Activated T-cell treated with anti-CD3 and anti-CD28 coated beads for 4 hours (primary cell): ENCODE measurements at places on chromosomes 5 and 9.

- no peak for DNase-seq
Measured at GRCh38 chr5:62256161-62257019, 49.6 kb upstream of the KIF2A start.

DNA sequence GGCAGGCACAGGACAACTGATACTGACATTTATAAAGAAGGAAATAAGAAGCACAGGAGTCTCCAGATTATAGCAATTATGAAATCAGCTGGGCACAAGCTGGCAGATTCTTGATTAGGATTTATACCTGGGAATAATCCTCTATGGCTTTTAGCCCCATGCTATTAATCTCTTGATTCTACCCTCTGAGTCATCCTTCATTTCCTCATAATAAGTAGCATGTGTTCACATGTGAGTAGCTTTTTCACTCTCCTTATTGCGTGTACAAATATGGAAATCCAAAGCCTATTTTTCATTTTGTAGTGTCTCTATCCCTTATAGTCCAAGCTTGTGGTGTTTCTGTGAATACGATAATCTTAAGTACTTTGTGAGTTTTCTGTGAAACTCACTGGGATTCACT lies 185.0 kb upstream of the PRLR start:
- no peak for DNase-seq

DNA sequence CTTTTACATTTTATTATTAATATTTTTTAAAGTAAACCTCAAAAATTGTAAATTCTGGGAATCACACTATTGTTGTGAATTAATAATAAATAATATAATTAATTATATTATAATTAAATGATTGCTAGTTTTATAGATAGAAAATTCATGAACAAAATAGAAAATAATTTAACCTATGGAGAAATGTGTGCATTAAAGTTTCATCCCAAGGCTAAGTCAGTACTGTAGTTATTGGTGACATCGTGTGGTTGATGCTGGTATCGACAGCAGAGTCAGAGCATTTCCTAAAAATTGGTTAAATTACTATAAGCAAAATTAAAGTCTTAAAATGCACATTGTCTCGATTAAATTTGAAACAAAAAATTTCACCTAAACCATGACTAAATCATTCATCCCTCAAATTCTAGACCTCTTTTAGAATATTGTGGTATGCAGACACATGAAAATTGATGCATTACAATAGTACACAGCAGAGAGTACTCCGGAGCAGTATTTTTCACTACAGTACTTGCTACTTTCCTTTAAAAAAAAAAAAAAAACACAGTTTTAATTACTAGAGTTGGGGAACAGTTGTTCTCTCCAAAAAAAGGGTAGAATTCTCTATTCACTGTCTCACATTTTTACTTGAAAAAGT lies 73.9 kb downstream of the RORB start:
- DNase-seq, result no peak

DNA sequence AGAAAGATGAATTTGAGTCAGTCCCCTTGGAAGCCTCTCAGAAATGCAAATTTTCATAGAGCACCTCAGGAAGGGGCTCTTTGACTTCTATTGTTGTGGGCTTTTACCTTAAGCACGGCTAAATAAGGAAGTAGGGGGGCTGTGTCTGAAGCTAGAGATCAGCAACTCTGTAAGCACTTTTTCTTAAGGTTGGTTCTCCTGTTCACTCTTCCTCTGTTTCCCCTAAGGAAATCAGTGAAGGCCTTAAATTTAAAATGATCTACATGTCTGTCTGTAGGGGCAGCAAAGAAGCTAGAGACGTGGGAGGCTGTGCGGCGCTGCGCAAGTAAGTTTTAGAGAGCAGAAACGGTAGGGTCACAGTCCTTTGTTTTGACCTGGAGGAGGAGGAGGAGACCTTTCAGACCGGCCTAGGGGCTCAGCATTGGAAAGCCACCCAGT lies 1.2 kb upstream of the CDC14B start:
- DNase-seq, result no peak

DNA sequence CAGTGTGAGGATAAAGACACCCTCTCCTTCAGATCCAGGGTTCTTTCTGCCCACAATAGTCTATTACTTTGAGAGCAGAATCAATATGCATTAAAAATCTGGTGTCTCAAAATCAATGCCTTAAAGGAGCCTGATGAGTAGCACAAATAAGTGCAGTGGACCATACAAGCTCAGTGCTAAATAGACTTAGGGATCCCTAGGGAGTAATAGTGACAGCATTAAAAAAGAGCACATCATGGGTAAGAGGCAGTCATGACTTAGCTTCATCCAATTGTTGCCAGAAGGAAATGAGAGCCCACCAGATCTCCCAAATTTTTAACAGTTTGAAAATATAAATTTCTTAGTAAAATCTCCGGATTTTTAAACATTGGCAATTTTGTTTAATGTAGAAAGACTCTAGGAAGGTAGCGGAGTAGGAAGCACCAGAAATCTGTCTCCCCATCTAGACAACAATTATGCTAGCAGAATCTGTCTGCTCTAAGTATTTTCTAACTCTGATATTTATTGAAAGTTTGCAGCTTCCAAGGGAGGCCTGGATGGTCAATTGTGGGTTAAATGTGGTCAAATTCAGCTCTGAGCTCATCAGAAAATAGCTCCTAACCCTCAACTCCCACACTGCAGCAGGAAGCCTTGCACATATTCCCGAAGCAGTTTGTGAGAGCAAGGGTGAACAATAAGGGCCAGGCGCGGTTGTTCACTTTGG lies 443.9 kb downstream of the TLE1 start:
- no peak for DNase-seq

DNA sequence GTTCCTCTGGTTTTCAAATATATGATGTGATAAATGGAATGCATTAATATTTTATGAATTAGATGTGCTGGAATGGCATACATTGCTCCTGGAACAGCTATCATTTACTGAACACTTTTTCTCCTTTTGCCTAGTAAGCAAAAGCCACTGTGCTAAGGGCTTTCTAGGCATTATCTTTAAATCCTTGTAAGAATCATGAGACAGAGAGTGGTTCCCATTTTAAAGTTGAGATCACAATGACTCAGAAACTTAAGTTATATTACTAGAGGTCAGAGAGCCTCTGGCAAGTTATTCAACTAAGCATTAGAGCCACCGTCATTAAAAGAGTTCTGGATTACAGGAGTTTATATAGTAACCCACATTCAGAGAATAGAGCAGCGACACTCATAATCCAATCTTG lies 26.7 kb upstream of the FSD1L start:
- no peak for DNase-seq

GRCh38 chr9:18504707-18505106 lies 30.8 kb downstream of the ADAMTSL1 start:
- DNase-seq, result no peak

DNA sequence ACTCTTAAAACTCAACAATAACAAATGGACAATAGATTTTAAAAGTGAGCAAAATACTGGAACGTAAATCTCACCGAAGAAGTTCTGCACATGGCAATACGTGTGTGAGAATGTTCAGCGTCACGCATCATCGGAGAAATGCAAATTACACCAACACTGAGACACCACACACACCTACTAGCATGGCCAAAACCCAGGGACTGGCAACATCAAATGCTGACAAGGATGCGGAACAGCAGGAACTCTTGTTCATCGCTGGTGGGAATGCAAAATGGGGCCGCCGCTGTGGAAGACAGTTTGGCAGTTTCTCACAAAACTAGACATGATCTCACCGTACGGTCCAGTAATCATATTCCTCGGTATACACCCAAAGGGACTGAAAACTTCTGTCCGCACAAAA lies 21.6 kb upstream of the CLPTM1L start:
- no peak for DNase-seq

- DNase-seq, result no peak
Measured at GRCh38 chr9:111582888-111583287, 16.6 kb downstream of the PTGR1 start.

- DNase-seq, result peak; percentile 8
Measured at GRCh38 chr5:41925555-41925951, 472 bp downstream of the FBXO4 start.

DNA sequence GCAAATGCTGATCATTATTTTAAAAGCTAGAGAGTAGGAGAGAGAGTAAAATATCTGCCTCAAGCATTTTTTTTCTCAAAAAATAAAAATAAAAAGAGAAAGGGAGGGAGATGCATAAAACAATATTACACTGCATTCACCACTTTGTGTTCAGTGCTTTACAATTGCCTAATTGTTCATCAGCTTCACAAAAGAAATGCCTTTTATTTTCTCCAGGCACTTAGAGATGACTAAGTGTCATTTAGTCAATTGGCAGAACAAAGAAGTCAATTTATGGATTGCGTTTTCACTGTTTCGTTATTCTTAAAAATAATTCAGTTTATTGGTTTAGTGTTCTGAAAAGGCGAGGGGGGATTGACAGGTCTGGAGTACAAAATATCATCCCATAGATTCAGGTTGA lies 232.5 kb upstream of the CCNH start:
- DNase-seq, result no peak

- DNase-seq, result no peak
Measured at GRCh38 chr5:33188089-33188488, 252.7 kb upstream of the TARS1 start.

DNA sequence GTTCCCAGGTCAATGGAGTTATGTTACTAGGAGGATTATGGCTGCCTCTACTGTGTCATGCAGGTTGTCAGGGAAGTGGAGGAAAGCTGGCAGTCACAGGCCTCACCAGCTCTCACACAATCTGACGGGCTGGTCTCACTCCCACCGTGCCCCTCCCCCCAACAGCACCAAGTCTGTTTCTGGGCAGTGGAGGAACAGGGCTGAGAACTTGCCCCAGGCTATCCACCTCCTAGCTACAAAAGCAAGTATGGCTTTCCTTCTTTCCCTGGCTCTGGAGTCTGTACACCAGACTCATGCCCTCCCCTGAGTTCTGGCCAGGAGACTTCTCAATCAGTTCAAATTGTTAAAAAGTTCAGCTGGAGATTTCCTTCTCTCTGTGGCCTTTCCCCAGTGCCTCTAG lies 25.7 kb upstream of the RIOK2 start:
- DNase-seq, result no peak

DNA sequence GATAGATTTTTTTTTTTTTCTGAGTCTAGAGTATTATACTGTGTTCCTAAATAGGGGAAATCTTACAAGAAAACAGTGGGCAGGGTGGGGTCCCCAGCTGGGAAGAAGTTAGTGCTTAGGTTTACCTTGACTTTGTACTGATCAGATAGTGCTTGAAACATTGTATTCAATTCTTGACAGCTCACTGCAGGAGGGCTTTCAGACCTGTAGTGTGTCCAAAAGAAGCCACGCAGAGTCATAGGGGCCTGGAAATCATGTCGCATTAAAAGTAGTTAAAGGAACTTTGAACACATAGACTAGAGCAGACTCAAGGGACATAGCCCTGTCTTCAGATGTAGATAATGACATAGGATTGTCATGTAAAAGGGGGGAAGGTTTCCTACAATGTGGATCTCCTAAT lies 215.4 kb upstream of the NR4A3 start:
- no peak for DNase-seq

DNA sequence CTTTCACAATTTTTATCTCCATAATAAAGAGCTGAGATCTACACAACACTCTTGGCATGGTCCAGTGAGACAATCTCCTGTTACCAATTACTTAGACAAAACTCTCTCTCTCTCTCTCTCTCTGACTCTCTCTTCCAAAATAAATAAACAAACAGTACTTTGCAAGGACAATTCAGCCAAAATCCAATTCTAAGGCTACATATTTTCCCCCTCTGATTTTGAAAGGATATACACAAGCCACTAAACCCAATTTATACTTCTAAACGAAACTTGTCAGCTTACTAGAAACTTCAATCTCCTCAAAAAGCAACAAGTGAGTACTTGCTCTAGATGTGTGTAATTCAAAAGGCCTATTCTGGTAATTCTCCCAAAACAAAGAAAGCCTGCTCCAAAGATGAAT lies 26.3 kb upstream of the TNPO1 start:
- DNase-seq, result no peak

DNA sequence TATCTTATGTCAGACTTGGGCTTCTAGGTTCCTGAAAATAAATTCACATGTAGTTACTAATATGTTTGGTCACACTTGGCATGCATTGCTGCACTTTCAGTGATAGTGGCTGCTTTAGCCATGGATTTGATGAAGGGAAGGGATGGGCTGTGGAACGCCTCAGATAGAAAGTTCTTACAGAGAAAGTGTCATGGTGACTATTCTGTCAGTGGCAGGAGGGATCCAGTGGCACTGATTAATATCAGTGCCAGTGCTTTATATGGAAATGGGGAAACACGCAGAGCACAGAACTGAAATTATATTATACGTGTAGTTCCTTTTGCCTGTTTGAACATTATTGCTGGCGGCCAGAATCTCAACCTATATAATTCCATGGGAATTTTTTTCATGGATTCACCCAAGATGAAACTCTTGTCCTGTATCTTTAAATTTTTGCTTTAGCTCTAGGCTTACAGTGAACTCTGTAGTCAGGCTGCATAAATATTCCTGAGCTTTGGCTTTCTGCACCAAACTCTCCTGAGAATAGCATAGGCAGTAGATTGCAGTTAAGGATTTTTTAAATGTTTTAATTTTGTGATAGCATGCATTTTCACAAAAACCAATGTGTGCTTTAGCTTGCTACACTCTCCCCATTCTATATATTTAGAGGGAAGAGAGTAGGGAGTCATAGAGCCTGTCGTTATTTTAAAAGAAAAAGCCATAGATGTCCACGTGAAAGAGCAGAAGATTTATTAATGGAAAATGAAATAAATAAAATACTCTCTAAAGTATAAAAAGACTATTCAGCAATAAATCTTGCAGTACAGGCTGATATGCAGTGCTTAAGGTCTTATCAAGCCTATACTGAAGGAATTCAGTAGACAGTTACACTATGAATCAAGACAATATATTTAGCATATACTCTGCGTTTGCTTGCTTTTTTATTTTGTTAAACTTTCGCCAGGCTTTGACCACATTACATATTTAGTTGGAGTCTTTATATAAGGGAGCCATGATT lies 98.7 kb downstream of the EDIL3 start:
- no peak for DNase-seq

GRCh38 chr9:103898550-103898949 lies 195.6 kb upstream of the SMC2 start:
- DNase-seq, result no peak

DNA sequence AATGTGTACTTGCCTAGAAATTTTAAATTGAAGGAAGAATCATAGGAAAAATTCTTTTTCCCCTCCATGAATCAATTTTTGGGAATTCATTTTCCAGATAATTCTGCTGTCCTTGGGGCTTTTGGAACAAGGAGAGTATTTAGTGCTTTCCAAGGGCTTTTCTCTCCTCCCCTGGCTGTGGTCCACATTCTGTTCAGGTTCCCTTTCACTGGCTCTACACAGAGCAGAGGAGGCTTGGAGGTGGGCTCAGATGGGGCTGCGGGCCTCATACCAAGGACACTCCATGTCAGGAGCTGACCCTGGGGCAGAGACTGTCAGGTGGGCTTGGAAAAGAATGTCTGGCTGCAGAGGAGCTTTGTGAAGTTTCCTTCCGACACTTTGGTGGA lies 128.1 kb downstream of the GADD45G start:
- no peak for DNase-seq

DNA sequence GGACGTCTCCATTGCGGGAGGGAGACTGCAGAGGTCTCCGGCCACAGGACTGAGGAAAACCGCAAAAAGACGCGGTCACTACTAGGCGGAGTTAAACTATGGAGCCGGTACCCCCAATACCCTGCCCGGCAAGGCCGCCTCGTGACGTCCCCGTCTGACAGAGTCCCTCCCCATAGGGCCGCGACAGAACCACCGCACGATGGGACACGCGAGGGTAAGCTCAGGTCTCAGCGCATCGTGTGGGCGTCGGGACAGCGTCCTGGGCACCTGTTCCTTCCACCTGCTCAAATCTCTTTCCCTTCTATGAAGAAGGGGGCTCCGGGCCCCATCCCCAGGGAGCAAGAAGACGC lies 35.2 kb upstream of the GLDC start:
- peak; percentile 58 for DNase-seq
